ENCODE measurements at places on chromosomes 16 and 17. TPM values are rescaled to one million over a fixed set of nuclear protein-coding genes. Genes with fewer than 3 reads are reported as not detected.
A peak's percentile ranks its signal among the peaks of the same experiment; 100 is the strongest.

- DNase-seq, result peak; percentile 73
- no peaks in the 10 kb centered on the region for H3K27me3 ChIP-seq
- no peak overlapping the region for H3K4me3 ChIP-seq
- no peaks in the 10 kb centered on the region for H3K4me1 ChIP-seq
These were observed 231.2 kb downstream of the KATNIP start for GRCh38 chr16:27781195-27781524.

The LRRC37A gene
- total RNA-seq, result 4.7 TPM

DNA sequence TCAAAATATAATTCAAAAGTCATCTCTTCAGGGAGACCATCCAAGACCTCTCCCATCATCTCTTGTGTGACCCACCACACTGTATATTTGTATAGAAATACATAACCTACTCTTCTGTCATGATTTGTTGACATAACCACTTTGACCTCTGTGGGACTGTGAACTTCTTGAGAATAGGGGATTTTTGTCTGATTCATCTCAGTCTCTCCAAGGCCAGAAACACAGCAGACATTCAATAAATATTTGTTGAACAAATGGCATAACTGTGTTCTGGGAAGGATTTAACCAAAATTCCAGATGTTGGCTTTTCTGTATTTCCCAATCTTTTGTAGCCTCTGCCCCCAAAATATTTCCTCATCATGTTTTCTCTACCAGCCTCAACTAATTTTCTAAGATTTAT, 169.7 kb downstream of the CDH11 start:
- no peak overlapping the region for H3K27ac ChIP-seq
- H3K36me3 ChIP-seq, result no peaks in the 10 kb centered on the region
- no peaks in the 10 kb centered on the region for H3K27me3 ChIP-seq
- H3K4me3 ChIP-seq, result no peak overlapping the region

The MYH2 gene
- 0.14 TPM for total RNA-seq

- peak overlapping the region; percentile 55 for H3K27ac ChIP-seq
- no peaks in the 10 kb centered on the region for H3K27me3 ChIP-seq
- no peaks in the 10 kb centered on the region for H3K36me3 ChIP-seq
- H3K4me1 ChIP-seq, result no peaks in the 10 kb centered on the region
- DNase-seq, result peak; percentile 88
These were observed 70.5 kb downstream of the RBBP6 start for GRCh38 chr16:24609740-24610415.

The P2RX5 gene
- total RNA-seq, result 0.27 TPM

DNA sequence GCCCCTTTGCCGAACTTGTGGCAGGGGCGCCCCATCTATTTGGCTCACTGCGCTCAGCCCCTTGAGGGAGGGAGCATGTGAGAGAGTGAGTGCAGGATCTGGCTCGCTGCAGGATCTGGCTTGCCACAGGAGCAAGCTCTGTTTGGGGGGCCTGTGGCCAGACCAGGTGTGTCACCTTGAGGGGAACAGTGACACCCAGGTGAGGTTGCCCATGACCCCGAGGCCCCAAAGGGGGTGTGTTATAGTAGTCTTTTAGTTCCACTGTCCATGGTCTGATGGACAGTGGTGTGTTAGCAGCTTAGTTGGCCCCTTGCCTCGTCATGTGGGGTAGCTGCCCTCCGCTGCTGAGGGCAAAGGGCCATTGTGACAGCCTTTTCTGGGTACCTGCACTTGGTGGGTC, 41.6 kb downstream of the CCDC42 start:
- no peak overlapping the region for H3K27ac ChIP-seq
- no peak for DNase-seq
- H3K27me3 ChIP-seq, result no peaks in the 10 kb centered on the region
- H3K4me3 ChIP-seq, result no peak overlapping the region

The TBC1D3 gene
- total RNA-seq, result not detected

DNA sequence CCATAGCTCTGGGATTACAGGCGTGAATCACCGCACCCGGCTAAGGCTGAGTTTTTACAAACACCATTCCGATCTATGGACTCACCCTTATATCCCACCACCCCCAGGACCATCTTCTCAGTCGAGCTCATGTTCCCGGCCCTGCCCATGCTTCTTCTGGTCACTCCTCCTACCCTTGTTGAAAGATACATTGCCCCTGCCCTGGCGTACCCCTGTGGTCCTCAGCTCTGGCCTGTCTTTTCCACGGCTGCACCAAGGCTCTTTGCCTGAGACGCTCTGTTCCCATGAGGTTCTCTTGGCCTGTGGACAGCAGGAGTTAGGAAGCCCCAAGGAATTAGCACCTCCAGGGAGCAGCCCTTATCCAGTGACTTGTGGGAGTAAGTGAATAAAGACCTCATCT, 379.4 kb upstream of the TNRC6C start:
- no peak for DNase-seq
- no peaks in the 10 kb centered on the region for H3K4me1 ChIP-seq
- no peak overlapping the region for H3K27ac ChIP-seq
- no peak overlapping the region for H3K4me3 ChIP-seq
- no peaks in the 10 kb centered on the region for H3K27me3 ChIP-seq
- H3K36me3 ChIP-seq, result no peaks in the 10 kb centered on the region

GRCh38 chr17:57927048-57927723, 28.0 kb downstream of the CUEDC1 start:
- no peaks in the 10 kb centered on the region for H3K36me3 ChIP-seq
- no peak overlapping the region for H3K4me3 ChIP-seq
- H3K27ac ChIP-seq, result peak overlapping the region; percentile 99

DNA sequence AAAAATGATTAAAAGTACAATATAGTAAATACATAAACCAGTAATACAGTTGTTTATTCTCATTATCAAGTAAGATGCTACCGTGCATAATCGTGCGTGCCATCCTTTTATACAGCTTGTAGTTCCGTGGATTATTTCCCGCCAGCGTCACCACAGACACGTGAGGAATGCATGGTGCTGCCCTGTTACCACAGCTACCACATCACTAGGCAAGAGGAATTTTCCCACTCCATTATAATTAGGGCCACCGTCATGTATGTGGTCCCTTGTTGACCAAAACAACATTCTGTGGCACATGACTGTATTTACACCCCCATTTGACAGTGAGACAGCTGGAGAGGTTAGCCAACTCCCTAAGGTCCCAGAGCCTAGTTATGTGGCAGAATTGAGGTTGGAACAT, 30.5 kb upstream of the LGALS9 start:
- H3K27ac ChIP-seq, result no peak overlapping the region
- peaks cover 21% of the 10 kb centered on the region for H3K4me1 ChIP-seq
- no peak overlapping the region for H3K4me3 ChIP-seq
- no peaks in the 10 kb centered on the region for H3K27me3 ChIP-seq

GRCh38 chr17:8504460-8505207, 69.0 kb downstream of the NDEL1 start:
- DNase-seq, result no peak
- peaks cover 21% of the 10 kb centered on the region for H3K36me3 ChIP-seq
- no peak overlapping the region for H3K27ac ChIP-seq
- H3K4me1 ChIP-seq, result no peaks in the 10 kb centered on the region
- H3K4me3 ChIP-seq, result no peak overlapping the region

DNA sequence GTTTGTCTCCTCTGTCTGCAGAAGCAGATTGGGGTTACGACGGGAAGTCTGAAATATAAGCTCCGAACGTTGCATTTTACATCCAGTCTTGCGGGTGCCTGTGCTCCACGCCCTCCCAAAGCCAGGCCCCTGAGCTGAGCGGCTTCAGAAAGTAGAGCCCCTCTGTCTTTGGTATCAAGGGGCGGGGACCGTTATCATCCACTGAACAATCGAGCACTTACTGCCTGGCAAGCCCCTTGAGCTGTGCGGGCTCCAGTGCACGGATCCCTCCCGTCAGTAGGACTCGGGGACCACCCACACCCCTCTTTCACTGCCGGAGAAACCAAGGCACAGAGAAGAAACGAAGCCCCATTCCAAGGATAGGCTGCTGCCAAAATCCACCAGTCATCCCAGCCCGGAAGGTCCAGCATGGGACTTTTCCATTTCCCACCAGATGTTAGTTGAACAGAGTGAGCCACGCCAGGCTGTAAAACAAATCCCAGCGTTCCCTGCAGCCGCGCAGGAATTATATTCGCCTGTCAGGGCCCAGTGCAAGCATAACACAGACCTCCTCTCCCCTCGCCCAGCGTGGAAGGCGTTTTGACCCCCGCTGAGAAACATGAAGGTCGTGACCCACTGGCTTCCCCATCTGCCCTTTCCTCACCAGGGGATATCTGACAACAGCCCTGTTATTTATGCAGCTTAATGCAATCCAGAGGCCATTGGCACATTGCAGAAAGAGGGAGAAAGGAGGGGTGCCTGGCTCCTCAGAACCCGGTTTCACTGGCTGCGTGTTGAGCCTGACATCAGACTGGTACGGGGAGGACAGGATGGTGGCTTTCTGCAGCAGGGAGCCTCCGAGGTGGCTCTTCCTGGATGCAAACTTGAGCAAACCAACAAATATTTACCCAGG, 212.2 kb upstream of the FOXF1 start:
- DNase-seq, result peak; percentile 87
- peak overlapping the region; percentile 21 for H3K4me3 ChIP-seq
- peaks cover 72% of the 10 kb centered on the region for H3K4me1 ChIP-seq
- no peaks in the 10 kb centered on the region for H3K36me3 ChIP-seq
